Colonic mucosa (tissue), 4 donors: ENCODE measurements at places on chromosomes 5 and 9.

GRCh38 chr5:11197726-11198125, 436.7 kb upstream of the DAP start:
- DNase-seq: no peak

GRCh38 chr5:157259699-157260098, 6.2 kb upstream of the CYFIP2 start:
- DNase-seq: no peak

- DNase-seq: no peak
These were observed 86.4 kb downstream of the INIP start for GRCh38 chr9:112631313-112632070.

DNA sequence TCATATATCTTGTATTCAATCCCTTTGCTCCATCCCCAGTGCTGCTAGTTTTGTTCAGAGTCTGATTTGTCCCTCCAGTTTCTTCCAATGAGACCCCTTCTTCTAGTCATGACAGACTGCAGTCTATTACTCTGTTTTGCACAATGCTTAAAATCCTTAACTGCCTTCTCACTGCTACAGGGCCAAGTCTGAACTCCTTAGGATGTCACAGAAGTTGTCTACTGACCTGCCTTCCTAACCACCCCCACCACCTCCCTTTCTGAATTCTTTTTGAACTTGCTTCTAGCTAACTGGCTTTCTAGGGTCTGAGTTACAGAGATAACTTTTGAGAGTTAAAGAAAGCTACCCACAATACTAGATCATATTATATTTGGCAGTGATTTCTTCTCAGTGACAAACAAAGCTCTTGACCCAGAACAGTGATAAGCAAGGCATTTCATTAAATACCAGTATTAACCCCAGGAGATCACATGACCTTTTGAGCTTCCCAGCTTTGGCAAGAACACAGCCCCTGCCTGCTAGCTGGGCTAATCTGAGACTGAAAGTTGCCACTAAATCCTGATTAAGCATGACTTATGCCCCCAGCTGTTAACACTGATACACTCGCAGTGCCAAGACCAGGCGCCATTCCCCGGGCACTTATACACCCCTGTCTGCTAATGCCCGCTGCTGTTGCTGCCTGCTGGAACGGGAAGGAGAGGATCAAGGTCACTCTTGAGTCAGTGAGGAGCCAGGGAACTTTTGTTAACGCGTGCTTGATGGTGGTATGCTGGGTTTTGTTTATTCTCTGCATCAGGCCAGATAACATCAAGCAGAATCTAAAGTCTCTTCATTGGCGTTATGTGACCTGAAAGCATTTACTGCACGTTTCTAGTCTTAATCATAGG, 36.4 kb upstream of the ADAMTSL1 start:
- no peak for DNase-seq

DNA sequence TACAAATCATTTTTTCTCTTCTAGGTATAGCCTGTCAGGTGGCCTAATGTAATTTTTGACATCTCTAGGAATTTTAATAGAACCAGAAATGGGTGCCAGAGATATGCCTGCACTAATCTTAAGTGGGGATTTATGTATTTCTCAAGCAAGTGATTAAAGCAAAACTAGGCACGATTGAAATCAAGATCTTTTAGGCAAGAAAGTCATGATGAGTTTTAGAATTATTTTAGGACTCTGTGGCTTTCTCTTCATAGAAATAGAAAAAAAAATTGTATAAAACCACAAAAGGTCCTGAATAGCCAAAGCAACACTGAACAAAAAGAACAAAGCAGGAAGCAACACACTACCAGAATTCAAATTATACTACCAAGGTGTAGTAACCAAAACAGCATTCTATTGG, 952 bp upstream of the AMACR start:
- no peak for DNase-seq

DNA sequence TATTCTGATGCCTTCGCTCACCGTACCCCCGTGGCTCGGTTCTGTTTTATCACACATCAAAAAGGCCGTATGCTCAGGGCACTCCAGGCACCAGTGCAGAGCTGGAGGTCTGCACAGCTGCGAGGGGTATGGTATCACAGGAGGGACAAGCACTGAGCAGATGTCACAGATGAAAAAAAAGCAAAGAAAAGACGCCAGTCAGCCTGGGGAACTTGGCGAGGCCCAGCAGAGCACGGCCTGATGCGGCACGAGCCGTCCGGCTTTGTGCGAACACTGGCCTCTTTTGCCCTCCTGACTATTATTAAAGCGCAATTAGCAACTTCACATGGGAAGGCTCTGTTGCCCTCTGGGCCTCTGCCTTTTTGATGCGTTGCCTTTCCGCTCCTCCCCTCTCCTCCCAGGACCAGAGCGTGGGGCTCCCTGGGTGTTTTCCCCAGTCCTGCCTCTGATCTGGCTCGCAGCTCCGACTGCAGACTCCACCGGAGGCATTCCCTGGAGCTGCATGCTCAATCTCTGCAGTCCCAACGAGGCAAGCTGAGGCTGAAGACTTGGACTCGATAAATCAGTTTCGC, 44.4 kb downstream of the AK8 start:
- no peak for DNase-seq

GRCh38 chr5:109908366-109908765, 218.6 kb downstream of the MAN2A1 start:
- no peak for DNase-seq
